ENCODE measurements at places on chromosomes 6 and 20.

DNA sequence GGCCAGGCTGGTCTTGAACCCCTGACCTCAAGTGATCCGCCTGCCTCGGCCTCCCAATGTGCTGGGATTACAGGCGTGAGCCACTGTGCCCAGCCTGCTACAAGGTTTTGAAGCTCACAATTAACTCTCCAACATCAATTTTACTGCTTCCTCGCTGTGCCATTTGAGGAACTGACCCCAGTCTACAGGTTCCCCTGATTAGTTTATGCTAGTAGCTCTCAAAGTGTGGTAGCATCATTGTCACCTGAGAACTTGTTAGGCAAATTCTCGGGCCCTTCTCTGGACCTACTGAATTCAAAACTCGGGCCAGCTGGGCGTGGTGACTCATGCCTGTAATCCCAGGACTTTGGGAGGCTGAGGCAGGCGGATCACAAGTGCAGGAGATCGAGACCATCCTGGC lies 49.4 kb downstream of the MCUR1 start:
- no peak for DNase-seq

- DNase-seq: no peak
These were observed 26.2 kb upstream of the ENPP4 start for GRCh38 chr6:46103441-46104115.

- DNase-seq: no peak
These were observed 33.5 kb downstream of the DLL1 start for GRCh38 chr6:170257376-170257775.

- DNase-seq: no peak
These were observed 32.3 kb downstream of the ELOVL2 start for GRCh38 chr6:11011787-11012234.

- peak; percentile 57 for DNase-seq
These were observed 167.4 kb upstream of the OLIG3 start for GRCh38 chr6:137661601-137662000.

DNA sequence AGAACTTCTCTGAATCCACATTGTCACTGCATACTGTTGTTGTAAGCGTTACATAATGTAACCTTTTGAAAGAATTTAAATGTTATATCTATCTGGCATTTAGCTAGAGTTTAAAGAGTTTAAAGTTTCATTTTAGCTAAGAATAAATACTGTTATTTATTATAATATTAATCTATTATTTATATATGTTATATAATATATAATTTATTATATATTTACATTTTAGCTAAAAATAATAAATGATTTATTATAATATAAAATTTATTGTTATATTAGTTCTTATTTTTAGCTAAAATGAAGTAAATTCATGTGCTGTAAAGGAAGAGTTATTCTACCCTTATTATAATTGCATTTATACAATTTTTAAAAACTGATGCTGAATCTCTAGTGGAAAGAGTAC lies 255.4 kb upstream of the QKI start:
- no peak for DNase-seq

- no peak for DNase-seq
These were observed 444.2 kb upstream of the JAG1 start for GRCh38 chr20:11117808-11118528.

DNA sequence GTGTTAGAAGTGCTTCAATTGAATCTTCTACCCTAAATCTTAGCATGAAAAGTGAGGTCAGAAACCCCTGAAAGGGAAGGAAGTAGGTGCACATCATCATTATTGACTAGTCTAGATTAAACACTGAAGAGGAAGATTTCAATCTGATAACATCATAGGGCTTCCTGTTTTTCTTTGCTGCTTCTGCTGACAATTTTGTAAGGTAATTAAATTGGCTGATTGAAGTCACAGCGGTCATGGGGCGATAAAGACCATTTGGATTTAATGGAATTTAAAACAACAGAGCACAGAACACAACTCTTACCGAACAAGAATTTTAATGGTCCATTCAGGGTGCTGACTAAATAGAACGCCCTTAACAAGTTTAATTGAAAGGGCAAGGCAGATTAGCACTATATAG lies 11.3 kb downstream of the GRIK2 start:
- DNase-seq: no peak

- no peak for DNase-seq
These were observed 81.7 kb upstream of the PAX1 start for GRCh38 chr20:21623781-21624094.

DNA sequence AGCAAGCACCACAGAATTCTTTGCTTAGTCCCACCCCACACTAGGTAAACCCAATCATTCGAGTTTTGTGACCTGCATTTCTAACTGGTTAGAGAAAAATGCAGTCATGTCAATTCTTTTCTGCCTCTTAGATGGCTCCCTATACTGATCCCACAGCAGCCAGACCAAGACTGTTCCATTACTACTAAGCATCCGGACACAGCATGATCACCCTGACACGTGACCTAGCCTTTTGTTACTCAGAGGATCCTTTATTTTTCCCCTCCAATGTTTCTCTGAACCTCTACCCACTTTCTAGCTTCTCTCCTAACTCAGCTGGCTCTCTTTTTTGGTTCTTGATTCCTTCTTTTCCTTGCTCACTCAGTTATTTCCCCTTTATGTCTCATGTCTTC lies 87.9 kb downstream of the PDE10A start:
- DNase-seq: no peak

GRCh38 chr20:59087829-59088433 lies 45.3 kb upstream of the PRELID3B start:
- peak; percentile 87 for DNase-seq

All from stimulated activated CD4-positive, alpha-beta T cell treated with anti-CD3 and anti-CD28 coated beads, Interleukin-12 subunit alpha, Interleukin-12 subunit beta, amount 100 ng/mL, for 4 hours (primary cell).